ENCODE measurements at places on chromosomes 4 and X. TPM values are rescaled to one million over a fixed set of nuclear protein-coding genes. Genes with fewer than 3 reads are reported as not detected.

The SRPX gene
- total RNA-seq, result 405 TPM

- no peak for DNase-seq
Observed at GRCh38 chrX:153412746-153413720, 1.8 kb downstream of the ZFP92 start.

DNA sequence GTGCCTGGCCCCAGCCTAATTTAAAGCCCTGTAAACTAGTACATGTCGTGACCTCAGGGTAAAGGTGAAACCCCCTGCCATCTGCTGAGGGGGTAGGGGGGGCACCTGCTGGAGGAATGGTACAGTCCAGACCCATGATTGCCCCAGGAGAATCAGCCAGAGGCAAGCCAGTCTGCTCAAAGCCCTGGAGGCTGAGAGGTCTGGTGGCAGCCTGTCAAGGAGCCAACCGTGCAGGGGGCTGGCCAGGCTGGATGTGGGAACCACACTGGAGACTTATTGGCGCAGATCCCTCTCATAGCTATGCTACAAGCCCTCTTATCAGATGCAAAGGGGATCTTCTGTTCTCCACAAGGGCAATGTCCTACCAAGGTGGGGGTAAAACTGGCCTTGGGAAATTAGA lies 31.4 kb upstream of the PJA1 start:
- DNase-seq, result no peak

GRCh38 chr4:85151371-85151770 lies 184.9 kb upstream of the WDFY3 start:
- no peak for DNase-seq

- DNase-seq, result no peak
Observed at GRCh38 chr4:4914059-4914820, 54.8 kb downstream of the MSX1 start.

The VCX2 gene
- total RNA-seq, result not detected

DNA sequence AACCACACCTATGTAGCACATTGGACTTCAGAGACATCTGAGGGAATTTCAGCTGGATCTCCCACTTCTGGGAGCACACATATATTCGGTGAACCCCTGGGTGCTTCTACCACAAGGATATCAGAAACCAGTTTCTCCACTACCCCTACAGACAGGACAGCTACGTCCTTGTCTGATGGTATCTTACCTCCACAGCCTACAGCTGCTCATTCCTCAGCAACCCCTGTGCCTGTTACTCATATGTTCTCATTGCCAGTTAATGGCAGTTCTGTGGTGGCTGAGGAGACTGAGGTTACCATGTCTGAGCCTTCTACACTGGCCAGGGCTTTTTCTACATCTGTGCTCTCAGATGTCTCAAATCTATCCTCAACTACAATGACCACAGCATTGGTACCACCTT lies 45.7 kb downstream of the ADGRG4 start:
- no peak for DNase-seq

- no peak for DNase-seq
Observed at GRCh38 chr4:151599863-151600262, 160.9 kb downstream of the GATB start.

DNA sequence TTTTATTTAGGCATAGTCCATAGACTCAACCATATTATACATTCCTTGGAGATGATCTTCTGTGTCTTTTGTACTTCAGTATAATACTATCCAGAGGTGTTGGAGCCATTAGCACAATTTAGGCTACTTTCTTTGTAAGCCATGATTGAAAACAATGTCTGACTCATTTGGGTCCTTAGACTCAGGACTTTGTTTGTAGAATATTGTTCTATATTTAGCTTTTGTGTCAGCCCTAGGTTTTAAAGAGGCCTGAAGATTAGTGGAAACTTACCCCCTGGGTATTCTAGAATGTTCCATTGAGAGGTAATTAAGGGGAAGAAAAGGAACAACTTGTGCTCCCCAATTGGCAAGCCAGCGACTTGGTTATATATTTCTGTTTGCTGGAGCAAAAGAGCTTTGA lies 145.2 kb upstream of the SCML1 start:
- no peak for DNase-seq
